ENCODE measurements at places on chromosomes 2 and 18.

DNA sequence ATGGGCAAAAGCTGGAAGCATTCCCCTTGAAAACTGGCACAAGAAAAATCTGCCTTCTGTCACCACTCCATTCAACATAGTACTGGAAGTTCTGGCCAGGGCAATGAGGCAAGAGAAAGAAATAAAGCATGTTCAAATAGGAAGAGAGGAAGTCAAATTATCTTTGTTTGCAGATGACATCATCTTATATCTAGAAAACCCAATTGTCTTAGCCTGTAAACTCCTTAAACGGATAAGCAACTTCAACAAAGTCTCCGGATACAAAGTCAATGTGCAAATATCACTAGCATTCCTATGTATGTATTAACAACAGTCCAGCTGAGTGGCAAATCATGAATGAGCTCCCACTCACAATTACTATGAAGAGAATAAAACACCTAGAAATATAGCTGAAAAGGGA, 1579.3 kb downstream of the SUCLG1 start:
- DNase-seq, result no peak

DNA sequence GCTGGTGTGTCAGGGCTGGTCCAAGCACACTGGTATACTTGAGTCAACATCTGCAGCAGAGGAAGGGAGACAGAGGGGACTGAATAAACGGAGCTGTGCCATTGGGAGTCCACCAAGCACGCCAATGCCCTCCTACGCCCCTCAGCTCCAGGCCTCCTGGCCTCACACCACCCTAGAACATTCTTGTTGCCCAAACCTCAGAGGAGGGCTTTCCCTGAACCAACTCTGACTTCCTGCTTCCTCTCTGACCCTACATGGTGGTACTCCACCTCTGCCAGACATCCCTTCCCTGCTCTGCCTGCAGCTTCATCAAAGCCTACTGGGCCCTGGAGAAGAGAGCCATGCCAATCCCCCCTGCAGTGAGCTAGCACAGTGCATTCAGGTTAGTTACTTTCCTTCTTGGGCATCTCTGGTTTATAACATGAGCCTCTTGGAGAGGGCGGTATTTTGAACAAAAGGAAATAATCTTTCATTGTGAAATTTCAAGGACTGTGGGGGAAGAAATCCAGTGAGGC, 54.4 kb downstream of the ZBTB7C start:
- no peak for DNase-seq

DNA sequence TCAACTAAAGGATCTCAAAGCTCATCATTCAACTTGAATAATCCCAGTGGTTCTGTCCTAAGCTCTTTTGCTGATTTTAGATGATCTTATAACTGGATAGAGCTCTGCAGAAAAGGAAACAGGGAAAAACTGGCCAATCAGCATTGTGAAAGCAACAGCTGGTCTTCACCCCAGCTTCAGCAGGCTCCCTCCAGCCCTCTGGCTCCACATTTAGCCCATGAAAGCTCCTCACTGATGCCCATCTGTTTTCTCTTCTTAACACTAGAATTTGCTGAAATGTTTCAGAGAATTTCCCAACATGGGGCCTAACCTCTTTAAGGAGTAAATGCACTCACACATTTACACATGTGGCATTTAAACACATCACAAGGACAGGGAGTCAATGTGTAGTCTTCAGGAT, 223.3 kb downstream of the CNTNAP5 start:
- no peak for DNase-seq

DNA sequence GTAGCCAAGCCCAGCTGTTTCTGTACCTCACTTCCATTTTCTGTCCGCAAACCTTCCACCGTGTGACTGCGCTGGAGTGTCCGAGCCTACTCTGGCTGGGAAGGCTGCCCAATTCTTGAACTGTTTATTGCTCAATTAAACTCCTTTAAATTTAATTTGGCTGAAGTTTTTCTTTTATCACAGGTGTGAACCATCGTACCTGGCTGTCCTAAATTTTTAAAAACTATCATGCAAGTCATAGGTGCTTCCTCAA, 6.2 kb upstream of the RNU2-63P start:
- no peak for DNase-seq

- DNase-seq, result no peak
Observed at GRCh38 chr2:60422826-60423483, 130.5 kb downstream of the BCL11A start.

DNA sequence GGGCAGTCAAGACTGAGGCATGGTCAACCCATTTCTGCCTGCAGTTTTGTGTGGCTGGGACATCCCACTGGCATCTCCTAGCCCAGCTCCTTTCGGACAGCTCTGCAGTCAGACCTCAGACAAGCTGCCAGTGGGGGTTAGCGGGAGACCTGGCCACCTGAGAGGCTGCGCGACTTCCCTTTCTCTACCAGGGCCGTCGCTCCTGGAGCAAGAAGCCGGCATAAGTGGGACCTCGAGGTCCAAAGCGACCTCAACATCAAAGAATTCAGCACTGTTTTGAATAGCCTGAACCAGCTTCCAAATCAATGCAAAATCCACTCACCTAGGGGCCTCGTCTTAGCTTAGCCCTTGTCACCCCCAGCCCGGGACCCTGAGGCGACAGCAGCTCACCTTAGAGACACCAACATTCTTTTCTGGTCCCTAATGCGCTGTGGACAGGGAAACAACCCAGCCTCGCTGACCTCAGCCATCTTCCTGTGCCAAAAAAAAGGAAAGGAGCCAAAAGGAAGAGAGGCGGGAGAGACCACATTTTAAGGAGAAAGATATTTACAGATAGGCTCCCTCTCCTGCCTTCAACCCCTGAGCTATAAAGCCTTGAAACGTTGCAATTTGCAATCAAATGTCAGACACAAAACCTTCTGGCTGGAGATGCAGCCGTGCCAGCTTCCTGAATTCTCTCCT, 81.2 kb downstream of the GFPT1 start:
- no peak for DNase-seq

DNA sequence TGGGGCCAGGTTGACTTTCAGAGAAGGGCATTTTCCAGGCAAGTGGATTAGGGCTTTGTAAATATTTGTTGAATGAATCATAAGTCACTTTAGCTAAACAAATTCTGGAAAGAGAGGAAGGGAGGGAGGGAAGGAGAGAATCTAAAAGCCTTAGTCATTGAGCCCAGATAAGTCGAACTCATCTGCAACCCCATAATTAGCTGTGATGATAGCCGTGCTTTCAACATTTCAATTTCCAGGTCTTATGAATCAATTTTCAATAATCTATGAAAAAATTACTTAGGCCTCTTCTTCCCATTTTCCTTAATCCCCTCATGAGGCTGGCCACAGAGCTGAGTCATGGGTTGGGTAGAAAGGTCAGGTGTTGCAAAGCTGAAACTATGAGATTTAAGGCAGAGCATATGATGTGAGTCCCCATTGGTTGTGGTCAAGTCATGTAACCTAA, 111.9 kb upstream of the MAPRE2 start:
- peak; percentile 68 for DNase-seq

DNA sequence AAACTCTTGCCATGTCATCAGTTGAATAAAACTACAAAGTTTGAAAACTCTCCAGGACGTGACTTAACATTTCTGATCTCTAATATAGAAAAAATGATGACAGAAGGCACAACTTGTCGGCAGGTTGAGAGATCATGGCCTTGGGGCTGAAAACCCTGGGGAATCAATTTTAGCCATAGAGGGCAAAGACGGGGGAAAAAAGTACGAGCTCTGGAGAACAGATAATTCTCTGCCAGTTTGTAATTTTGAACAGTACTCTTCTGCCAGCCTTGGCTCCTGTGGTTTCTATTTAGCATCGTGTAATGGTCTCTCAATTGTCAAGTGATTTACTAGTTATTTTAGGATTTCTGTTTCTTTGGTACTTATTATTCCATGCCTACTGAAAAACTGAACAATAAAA, 25.3 kb upstream of the CPS1 start:
- no peak for DNase-seq

DNA sequence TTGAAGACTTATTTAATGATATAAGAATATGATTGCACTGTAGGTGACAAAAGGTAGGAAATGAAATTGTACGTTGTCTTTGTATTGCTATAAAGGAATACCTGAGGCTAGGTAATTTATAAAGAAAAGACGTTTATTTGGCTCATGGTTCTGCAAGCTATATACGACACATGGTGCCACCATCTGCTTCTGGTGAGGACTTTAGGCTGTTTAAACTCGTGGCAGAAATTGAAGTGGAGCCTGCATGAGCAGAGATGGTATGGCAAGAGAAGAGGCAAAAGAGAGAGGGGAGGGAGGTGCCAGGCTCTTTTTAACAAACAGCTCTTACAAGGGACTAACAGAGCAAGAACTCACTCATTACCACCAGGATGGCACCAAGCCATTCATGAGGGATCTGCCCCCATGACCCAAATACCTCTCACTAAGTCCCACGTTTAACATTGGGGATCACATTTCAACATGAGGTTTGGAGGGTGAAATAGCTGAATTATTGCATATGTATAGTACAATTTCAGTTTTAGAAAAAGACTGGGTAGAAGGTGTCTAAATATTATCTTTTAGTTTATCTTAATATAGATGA, 86.8 kb downstream of the GULP1 start:
- no peak for DNase-seq

- no peak for DNase-seq
Observed at GRCh38 chr2:129769185-129769991, 210.1 kb upstream of the RAB6C start.

DNA sequence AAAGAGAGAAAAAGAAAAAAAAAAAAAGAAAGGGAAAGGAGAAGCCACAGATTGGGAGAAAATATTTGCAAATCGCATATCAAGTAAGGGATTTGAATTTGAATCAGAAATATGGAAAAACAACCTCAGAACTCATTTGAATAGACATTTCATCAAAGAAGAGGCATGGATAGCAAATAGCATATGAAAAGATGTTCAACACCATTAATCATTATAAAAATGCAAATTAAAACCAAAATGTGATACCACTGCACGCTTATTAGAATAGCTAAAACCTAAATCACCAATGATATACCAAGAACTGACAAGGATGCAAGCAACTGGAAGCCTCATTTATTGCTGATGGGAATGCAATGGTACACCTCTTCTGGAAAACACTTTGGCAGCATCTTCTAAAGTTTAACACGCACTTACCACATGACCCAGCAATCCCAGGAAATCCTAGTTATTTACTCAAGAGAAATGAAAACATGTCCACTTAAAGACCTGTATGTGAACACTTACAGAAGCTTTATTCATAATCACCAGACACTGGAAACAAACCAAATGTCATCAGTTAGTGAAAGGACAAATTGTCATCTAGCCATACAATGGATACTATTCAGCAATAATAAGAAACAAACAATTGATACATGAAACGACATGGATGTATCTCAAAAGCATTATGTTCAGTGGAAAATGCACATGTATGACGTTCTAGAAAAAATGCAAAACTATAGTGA, 10.3 kb downstream of the DNER start:
- DNase-seq, result no peak

Measured in T47D (cell line).